Progenitor cell of endocrine pancreas (in vitro differentiated cells): ENCODE measurements at places on chromosomes 4 and X. TPM values are rescaled to one million over a fixed set of nuclear protein-coding genes. Genes with fewer than 3 reads are reported as not detected.
A peak's percentile ranks its signal among the peaks of the same experiment; 100 is the strongest.

- H3K27me3 ChIP-seq: no peaks in the 10 kb centered on the region
- peak overlapping the region; percentile 21 for H3K4me3 ChIP-seq
- peaks cover 17% of the 10 kb centered on the region for H3K4me1 ChIP-seq
- peak overlapping the region; percentile 84 for H3K27ac ChIP-seq
These were observed 1114.6 kb upstream of the AGA start for GRCh38 chr4:178556796-178557195.

GRCh38 chr4:128358913-128359279 is 71.3 kb upstream of the PGRMC2 start:
- H3K36me3 ChIP-seq: no peaks in the 10 kb centered on the region
- H3K27me3 ChIP-seq: no peaks in the 10 kb centered on the region
- DNase-seq: no peak
- peaks cover 16% of the 10 kb centered on the region for H3K4me1 ChIP-seq

DNA sequence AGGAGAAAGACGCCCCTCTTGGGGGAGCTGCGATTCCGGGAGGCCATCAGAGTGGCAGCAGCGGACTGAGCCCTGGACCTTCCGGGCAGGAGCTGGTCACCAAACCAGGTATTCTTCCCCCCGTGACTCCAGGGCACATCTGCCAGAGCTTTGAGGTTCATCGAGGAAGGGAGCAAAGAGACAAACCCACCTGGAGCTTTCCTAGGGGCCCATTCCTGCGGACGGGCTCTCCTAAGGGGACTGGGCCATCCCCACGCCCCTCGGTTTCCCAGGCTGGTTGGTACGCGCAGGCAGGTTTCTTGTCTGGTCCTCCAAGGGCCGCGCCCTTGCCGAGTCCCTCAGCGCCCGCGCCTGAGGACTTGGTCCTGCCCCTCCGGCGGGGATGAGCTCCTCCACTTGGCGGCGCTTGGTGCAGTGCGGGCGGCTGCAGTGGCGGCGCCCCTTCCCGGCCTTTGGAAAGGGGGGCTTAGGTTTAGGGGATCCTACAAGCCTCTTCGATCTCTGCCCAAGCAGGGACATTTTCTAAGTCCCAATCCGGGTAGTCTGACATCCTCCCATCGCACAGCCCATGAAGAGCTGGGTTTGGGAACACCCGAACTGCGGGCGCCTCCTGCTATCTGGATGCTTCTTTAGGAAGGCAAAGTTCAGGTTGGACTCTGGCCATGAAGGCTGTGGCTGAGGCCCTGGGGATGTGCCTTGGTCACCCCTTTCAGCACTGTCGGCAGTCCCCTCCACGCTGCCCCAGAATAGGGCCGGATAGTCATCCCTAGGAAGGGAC is 538 bp downstream of the STBD1 start:
- H3K4me3 ChIP-seq: peak overlapping the region; percentile 87
- peak overlapping the region; percentile 93 for H3K27ac ChIP-seq

- H3K27ac ChIP-seq: no peak overlapping the region
- no peak for DNase-seq
- H3K4me1 ChIP-seq: no peaks in the 10 kb centered on the region
- H3K36me3 ChIP-seq: no peaks in the 10 kb centered on the region
- no peaks in the 10 kb centered on the region for H3K27me3 ChIP-seq
These were observed 383.7 kb upstream of the ATOH1 start for GRCh38 chr4:93444860-93445259.

DNA sequence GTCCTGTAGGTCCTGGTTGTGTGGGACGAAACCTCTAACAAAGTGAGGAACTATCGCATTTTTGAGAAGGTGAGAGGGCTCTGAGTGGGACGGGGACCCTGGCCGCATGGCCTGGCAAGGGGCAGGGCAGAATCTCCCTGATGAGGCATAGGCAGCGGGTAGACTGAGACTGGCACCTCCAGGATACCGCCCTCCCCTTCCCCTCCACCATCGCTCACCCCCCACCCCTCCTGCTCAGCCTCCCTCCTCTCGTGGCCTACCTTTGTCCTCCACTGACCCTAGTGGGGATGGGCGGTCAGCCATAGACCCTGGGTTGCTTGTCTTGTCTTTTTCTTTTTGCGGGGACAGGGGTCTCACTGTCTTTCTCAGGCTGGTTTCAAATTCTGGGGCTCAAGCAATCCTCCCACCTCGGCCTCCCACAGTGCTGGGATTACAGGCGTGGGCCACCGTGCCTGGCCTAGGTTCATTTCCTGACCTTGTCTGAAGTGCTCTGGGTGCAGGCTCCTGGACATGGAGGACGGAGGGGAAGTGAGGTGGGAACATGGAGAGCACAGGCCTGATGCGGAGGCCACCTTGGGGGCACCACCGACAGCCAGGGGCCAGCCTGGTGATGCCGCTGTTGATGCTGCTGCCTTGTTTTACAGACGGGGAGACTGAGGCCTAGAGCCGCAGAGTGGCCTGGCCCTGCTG is 10.5 kb upstream of the ADD1 start:
- no peak overlapping the region for H3K4me3 ChIP-seq
- no peaks in the 10 kb centered on the region for H3K27me3 ChIP-seq
- no peak for DNase-seq
- H3K36me3 ChIP-seq: peaks cover 2% of the 10 kb centered on the region

- H3K36me3 ChIP-seq: no peaks in the 10 kb centered on the region
- H3K4me1 ChIP-seq: peaks cover 15% of the 10 kb centered on the region
- H3K27ac ChIP-seq: no peak overlapping the region
- no peak for DNase-seq
- H3K27me3 ChIP-seq: no peaks in the 10 kb centered on the region
- H3K4me3 ChIP-seq: no peak overlapping the region
These were observed 511.2 kb downstream of the INPP4B start for GRCh38 chr4:142334931-142335330.

DNA sequence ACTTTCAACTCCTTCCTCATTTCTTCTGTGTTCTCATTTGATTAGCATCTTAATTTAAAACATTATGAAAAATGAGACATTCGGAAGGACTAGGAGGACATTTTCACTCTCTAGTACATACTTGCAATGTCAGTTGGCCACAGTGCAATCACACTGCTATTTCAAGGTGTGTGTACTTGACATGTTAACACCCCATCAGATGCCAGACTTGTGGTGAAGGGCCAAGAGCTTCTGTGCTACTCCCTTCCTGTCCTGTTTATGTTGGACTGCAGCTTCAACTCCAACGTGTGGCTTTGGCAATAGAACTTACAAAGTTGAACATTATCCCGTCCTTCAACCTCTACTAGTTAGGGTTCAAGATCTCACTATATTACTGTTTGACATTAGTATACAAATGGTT is 221.0 kb downstream of the PALLD start:
- H3K4me3 ChIP-seq: no peak overlapping the region
- peaks cover 45% of the 10 kb centered on the region for H3K27me3 ChIP-seq

Gene MYOZ2
- total RNA-seq: 0.10 and 0.16 TPM in 2 replicates

Gene FREM3
- total RNA-seq: not detected in 2 replicates

Gene ZIC3
- 0.10 TPM in 1 of 2 replicates, not detected in the other for total RNA-seq

Gene ZC4H2
- total RNA-seq: 32.3 and 37.0 TPM in 2 replicates

Gene FDCSP
- not detected in 2 replicates for total RNA-seq
